ENCODE measurements at places on chromosomes 5 and 9. TPM values are rescaled to one million over a fixed set of nuclear protein-coding genes. Genes with fewer than 3 reads are reported as not detected.

DNA sequence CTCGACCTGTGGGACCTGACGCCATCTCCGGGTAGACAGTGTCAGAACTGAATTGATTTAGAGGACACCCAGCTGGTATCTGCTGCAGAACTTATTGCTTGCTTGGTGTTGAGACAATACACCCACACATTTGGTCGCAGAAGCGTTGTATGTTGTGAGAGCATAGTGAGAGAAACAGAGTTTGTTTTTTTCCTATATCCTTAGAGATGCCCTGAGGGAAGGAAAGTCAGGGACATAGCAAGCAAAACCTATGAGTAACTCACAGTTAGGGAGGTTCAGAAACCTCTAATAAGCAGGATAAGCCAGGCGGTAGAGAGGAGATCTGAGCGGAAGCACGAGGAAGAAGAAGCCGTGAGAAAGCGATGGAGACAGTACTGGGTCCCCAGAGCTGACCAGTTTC lies 59.8 kb downstream of the PTCD2 start:
- no peak for DNase-seq

Gene ZNF608
- 30.4 TPM for polyA plus RNA-seq

DNA sequence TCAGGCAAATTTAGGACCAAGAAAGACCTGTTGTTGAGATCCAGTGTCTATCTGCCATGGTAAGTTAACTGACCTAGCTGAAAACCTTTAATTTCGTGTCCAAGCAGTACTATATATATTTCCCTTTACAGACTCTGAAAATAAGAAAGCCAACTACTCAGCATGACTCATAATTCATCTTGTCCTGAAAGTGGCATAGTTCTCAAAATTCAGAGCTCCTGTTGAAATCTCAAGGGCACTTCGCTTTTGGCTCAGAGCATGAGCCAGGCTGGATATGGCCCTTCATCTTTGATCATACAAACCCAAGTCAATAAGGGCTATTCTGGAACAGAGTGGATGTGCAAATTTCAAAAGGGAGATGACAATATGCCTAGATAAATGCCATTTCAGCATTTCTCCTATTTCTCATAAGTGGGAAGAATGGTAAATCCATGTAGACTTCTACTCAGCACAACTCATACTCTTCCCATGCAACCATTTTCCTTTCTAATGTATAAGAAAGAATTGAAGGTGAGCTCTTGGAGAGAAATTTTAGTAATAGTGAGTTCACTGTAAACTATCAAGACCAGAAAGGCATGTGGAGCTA lies 567.9 kb upstream of the DAB2 start:
- no peak for DNase-seq

Gene UQCRQ
- 219 TPM for polyA plus RNA-seq

GRCh38 chr9:128162215-128163026 lies 2.4 kb downstream of the BBLN start:
- no peak for DNase-seq

DNA sequence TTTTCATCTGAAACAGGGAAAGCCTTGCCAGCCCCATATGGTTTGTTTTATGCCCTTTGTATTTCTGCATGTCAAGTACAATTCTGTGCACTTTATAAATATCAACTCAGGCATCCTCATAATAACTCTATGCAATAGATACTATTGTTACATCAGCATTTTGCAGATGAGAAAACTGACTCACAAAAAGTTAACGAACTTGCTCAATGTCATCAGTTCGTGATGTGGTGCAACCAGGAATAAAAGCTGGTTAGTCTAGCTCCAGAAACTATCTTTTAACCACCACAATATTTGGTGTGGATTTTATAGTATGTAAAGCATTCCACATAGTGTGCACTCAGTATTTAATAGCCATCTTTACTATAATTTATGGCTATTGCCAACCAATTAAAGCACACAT lies 134.9 kb downstream of the MRPS30 start:
- no peak for DNase-seq

- DNase-seq: peak; percentile 82
Measured at GRCh38 chr9:35538361-35539234, 48.7 kb downstream of the RUSC2 start.

DNA sequence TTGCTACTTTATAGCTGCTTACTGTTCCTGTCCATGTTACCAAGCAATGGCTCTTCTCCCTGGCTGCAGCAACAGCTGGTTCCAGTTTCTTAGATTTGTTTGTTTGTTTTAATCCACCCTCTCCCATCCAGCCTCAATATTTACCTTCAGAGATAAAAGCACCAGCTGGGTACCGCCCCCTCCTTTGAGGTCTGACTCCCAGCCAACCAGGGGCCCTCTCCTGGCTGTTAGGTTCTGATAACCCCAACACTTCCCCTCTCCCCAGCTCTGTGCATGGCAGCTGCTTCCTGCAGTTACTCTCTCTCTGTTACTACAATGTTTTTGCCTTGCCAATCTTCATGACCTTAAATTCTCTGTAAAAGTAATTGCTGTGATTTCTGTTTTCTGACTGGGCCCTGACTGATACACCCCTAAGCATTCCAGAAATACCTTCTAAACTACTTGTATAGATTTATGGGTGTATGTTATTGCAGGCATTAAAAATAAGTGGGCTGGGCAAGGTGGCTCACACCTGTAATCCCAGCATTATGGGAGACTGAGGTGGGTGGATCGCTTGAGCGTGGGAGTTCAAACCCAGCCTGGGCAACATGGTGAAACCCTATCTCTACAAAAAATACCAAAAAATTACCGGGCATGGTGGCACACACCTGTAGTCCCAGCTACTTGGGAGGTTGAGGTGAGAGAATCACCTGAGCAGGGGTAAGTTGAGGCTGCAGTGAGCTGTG lies 2.6 kb upstream of the GCNT1 start:
- no peak for DNase-seq

DNA sequence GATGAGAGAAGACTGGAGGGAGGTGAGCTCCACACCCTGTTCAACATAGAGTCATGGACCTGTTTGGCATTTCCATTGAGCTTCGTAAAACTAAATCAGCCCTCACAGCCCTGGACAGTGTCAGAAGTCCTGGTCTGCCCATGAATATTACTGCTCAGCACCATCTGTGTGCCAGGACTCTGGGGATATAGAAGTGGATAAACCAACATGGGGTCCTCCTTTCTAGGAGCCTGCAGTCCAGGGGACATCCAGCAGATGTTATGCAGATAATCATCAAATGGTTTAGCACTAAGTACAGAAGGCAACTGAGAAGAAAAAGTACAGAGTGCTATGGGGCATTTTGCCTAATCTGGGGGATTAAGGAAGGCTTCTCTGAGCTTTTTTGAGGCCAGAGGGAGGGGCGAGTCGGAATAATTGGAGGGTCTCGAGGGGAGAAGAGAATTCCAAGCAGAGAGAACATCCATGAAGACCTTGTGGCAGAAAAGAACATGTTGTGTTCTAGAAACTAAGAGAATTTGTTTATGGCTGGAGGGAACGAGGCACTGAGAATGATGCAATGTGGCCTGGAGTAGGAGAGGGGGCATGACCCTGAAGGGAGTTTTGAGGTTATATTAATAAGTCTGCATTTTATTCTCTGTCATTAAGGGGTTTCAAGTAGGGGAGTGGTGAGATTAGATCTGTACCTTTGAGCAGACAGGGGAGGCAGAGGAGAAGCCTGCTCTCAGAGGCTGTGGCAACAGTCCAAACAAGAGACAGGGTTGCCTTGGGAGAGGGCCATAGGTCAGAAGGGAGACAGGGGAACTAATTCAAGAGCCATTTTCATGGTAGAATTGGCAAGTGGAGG lies 63.5 kb upstream of the SLC2A8 start:
- DNase-seq: no peak

DNA sequence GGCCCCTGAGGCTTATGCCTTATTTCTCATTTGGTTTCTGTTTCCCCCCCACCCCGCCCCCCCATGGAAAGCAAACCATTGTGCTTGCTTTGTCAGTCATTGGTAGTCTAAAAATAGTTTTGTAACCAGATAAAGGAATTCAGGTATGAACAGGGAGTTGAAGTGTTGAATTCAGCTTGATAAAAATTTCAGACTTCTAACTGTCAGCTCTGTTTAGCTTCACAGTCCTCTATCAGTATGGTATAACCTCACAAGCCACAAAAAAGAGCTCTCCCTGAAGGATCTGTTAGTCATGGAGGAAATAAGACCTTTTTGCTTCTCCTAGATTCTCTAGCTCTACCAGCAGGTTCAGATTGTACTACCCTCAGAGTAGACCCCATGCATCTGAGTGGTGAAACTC lies 378.1 kb downstream of the TMEM38B start:
- DNase-seq: no peak

All from muscle of back (tissue), 13 donors.